ENCODE measurements at places on chromosomes 5 and 9.

DNA sequence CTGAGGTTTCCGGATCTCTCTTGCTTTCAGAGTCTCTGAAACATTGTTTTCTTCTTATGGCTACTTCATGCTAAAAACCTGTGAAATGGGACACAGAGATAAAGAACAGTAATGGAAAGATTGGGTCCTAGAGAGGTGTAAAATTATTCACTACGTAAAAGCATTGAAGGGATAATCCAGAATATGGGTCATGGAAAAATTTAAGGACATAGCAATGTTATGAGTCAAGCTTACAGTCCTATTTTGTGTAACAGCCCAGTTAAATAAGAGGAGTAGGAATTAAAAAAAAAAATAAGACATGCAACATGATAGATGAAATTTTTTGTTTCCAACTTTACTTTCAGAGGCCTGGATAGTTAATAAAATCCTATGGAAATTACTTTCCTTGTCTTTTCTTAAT is 61.9 kb upstream of the ELL2 start:
- DNase-seq = no peak

- no peak for DNase-seq
Observed at GRCh38 chr5:159525117-159525516, 194.8 kb upstream of the IL12B start.

DNA sequence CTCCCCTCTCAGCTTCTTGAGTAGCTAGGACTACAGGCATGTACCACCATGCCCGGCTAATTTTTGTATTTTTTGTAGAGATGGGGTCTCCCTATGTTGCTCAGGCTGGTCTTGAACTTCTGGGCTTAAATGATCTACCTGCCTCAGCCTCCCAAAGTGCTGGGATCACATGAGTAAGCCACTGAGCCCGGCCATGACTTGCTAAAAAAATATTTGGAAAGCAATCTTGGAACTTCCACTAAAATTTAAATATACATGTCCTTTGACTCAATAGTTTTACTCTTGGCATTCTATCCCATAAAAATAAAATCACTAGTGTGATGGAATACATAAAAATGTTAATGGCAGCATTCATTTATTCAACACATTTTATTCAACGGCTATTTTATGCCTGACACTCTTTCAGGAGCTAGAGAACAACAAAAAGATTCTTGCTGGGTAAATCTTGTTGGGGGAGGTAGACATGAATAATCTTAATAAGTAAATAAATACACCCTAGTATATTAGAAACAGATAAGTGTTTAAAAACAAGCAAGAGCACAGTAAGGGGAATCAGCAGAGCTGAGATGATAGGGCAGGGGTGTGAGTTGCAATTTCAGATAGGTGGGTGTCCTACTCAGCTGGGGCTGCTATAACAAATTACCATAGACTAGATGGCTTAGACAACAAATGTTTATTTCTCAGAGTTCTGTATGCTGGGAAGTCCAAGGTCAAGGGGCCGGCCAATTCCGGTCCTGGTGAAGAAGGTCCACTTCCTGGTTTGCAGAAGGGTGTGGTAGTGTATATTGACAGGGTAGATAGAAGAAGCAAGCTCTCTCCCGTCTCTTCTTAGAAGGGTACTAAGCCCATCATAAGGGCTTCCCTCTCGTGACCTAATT is 50.7 kb downstream of the KCNV2 start:
- DNase-seq = no peak

DNA sequence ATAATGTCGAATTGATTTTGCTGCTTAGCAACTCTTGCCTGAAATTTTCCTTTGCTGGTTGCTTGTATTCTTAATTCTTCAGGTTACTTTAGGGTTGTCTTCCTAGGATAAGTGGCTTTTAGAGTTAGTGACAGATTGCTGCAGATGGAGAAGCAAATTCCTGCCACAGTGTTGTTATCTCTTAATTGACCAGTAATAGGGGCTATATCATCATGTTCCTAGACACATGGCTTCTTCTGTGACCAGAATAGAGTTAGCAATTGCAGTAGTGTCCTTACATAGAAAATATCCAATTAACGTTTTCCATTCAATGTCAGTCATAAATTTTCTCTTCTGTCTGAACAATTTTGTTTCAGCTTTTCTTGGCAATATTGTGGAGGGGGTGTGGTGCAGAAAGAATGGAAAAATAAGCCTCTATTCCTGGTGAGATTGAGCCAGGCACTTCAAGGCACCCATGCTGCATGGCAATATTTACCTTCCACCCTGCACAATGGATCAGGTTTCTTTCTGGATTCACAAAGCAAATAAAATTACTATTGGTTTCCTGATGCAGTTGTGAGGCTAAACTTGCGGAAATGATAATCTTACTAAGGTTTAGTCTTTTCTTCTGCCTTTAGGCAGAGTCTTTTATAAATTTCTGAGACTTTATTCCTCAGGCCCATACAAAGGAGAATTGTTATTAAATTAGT is 1481.5 kb downstream of the EFNA5 start:
- DNase-seq = no peak
